ENCODE measurements at places on chromosomes 5 and 9. TPM values are rescaled to one million over a fixed set of nuclear protein-coding genes. Genes with fewer than 3 reads are reported as not detected.

The FOXD4L6 gene
- total RNA-seq = not detected

The TLX3 gene
- total RNA-seq = not detected

The ADAMTS19 gene
- 0.20 TPM for total RNA-seq

The FGF10 gene
- 3.5 TPM for total RNA-seq

The CANX gene
- 696 TPM for total RNA-seq

The IZUMO3 gene
- not detected for total RNA-seq

The ALAD gene
- 108 TPM for total RNA-seq

The HTR1A gene
- total RNA-seq = not detected

The DRD1 gene
- 0.81 TPM for total RNA-seq

The TEX53 gene
- total RNA-seq = not detected

The TMEM252 gene
- not detected for total RNA-seq

The GABRA1 gene
- not detected for total RNA-seq

The CENPP gene
- total RNA-seq = 2.3 TPM

The EGFLAM gene
- 4.3 TPM for total RNA-seq

The CDX1 gene
- total RNA-seq = 0.29 TPM

The TNPO1 gene
- 99.6 TPM for total RNA-seq

The DMRTA1 gene
- total RNA-seq = 3.4 TPM

DNA sequence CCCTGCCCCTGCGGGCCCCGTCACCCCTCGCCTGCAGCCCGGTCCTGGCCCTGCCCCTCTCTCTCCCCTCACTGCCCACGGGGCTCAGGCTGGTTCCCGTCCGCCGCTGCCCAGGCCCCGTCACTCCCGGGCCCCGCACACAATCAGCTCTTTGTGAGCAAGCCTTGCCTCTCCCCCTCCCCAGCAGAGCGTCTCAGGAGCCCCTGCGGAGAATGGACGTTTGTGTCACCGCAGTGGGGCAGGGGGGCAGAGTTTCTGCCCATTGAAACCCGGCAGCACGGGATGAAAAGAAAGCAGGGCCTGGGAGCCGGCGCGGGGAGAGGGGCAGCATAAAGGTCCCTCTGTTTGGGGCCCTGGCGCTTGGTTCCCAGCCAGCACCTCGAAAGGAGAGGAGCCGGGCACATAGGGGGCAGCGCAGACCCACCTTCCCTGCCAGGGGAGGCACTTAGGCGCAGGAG is 13.5 kb upstream of the NUP214 start:
- no peak for DNase-seq

GRCh38 chr5:76333571-76333970 is 69.5 kb upstream of the IQGAP2 start:
- no peak for DNase-seq

DNA sequence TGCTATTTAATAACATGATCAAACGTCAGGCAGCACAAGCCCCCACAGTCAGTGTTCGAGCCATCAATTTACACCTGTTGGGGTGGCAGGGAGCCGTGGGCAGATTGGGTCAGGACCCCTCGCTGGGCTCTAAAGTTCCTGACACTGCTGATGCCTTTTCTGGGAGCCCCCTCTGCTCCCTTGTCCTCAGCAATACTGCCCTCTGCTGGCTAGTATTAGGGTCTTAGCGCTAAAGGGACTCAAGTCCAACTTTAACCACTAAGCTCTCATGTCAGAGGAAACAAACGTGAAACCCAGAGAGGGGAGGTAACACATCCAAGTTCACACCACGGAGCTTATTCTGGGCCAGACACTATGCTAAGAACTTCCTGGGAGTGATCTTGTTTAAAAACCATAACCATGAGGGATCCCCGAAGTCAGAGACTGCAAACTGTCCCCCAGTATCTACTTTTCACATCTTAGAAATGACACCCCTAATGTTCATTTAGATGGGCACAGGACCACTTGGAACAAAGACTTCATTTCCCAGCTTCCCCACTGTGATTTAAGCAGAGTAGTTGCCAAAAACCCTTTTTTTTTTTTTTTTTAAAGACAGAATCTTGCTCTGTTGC is 20.4 kb downstream of the ANKS6 start:
- no peak for DNase-seq

- peak; percentile 92 for DNase-seq
Observed at GRCh38 chr9:129139993-129140396, 28.8 kb downstream of the PTPA start.

DNA sequence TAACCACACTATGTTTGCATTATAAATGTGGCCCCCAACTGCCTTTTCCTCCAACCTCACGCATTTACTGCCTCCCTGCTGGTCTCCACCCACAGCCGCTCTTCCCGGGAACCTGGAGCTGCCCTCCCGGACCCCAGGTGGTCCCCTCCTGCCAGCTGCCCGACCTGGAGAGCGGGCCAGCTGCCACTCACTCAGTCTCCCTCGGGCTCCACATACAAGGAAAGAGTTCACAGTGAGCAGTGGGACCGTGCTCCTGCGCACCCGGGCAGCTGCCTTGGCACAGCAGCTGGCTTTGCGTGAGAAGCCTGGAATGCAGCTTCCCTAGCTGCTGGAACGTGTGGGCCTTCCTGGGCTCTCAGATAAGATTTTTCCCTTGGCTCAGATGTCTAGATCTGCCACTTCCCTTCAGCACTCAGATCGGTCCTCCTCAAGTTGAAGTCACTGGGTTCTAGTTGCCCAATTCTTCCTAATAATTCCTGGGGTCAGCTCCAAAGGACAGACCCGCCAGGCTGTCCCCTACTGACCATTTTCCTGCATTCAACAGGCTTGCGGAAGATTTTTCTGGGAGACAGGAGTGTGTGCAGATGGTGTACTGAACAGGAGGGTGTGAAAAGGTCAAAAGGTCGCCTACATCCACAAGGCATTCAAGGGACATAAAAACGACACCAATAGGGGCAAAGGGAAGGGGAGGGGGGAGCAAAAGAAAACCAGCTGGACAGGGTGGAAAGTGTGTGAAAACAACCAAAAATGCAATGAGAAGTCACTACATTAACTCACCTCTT is 69.1 kb downstream of the MYO10 start:
- no peak for DNase-seq

GRCh38 chr5:42582723-42583122 is 159.5 kb downstream of the GHR start:
- DNase-seq = no peak

GRCh38 chr5:21219251-21219650 is 1231.3 kb upstream of the CDH18 start:
- DNase-seq = no peak

GRCh38 chr9:135328485-135329417 is 150.8 kb upstream of the PPP1R26 start:
- DNase-seq = no peak

DNA sequence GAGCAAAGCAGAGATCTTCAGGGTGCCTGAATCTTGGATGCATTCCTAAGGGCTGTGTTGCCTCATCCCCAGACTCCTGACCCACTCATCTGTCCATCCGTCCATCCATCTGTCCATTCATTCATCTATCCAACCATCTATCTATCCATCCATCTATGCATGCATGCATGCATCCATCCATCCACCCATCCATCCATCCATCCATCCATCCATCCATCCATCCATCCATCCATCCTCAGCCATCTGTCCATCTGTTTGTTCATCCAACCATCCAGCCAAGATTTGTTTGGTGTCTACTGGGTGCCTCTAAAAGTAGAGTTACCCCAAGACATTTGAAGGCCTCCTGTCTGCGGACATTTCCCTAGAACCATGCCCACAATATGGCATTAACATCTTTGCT is 27.7 kb upstream of the BARHL1 start:
- no peak for DNase-seq

DNA sequence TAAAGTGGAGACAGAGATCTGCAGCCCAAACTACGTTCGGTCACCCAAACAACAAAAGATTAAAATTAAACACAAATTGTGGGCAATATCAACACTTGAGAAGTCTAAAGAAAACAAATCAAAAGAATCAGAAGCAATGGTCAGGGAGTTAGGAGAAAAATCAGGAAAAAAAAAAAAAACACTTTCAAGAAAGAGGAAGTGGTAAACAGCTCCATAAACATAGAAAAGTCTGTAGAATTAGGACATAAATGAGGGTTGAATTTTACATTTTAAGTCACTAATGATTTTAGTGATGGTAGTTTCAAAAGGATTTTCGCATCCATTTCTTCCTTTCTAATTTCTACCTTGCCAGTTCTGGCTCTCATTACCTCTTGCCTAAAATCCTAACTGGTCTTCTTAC is 10.1 kb downstream of the RNF145 start:
- DNase-seq = no peak

DNA sequence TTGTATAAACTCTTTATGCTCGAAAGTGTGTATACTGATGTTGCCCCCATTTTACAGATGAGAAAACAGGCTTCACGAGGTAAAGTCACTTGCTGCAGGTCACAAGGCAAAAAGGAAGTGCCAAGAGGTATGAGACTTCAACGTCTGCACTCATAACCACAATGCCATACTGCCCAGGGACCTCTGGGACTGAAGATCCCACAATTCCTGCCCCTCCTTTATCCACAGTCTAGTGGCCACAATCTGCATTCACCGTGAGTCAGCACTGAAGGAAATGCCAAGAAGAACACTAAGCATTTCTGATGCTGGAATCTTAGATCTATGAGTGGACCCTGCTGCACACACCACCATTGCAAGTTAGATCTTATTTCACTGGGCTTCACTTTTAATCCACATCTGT is 37.3 kb downstream of the MED27 start:
- no peak for DNase-seq

GRCh38 chr5:2732004-2732403 is 19.5 kb downstream of the IRX2 start:
- no peak for DNase-seq

GRCh38 chr5:138541511-138542179 is 1.4 kb downstream of the ETF1 start:
- DNase-seq = no peak

DNA sequence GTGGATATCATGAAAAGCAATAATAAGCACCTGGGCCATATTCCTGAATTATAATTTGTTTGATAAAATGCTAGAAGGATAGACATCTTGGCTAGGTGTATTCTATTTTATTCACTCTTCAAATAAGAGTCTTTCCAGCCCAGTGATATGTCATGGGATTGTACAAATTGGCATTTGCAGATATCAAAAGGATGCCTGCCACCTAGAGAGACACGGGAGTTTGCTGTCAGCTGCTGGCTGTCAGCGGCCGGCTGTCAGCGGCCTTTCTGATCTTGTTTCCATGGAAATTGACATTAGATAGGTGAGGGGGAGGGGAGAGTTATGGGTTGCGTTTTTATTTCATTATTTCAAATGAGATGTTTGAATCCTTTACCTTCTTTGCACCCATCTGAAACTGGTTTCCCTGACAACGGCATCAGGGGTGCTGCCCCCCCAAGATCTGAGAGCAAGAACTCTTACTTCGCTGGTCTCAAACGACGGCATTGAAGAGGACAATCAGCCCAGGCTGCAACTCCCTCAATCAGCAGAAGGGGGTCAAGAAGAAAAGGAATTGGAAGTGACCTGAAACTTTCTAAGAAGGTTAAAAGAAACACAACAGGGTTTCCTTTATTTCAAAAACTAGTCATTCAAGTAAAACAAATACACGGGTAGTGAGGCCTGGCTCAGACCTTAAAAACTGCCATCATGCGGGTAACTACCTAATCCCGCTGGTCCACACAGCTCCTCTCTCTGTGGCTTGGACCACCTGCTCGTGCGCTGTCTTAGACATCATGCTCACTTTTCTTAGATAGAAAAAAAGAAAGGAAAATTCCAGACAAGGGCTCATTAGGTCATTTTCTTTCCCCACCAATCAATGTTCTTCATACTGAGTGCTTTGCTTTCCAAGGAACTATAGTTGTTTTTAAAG is 115.7 kb downstream of the TLE1 start:
- no peak for DNase-seq

DNA sequence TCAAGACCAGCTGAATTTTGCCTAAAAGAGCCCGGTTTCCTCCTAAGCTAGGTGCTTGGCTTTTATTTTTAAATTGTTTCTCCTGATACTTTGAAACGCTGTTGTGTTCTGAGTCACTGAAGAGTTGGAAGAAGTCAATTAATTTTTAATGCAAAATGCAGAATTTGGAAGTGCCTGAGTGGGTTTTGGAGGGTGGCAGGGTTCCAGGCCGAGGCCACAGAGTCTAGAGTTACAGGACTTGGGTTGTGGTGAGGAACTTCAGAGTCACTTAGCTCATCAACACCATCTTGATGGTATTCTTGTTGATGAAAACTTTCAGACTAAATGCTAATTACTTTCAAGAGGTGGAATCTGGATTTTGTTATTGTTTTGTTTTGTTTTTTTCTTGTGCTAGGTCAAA is 130.6 kb downstream of the PDZD2 start:
- no peak for DNase-seq

- DNase-seq = no peak
Observed at GRCh38 chr5:42015254-42015653, 90.2 kb downstream of the FBXO4 start.

GRCh38 chr9:87888501-87888900 is 5.8 kb downstream of the SPATA31E1 start:
- DNase-seq = no peak

GRCh38 chr9:83342731-83343130 is 195.5 kb downstream of the FRMD3 start:
- DNase-seq = no peak

- DNase-seq = peak; percentile 88
Observed at GRCh38 chr5:43484106-43484849, 613 bp upstream of the TMEM267 start.

Measured in mucosa of gallbladder (tissue), 1 donor.